ENCODE measurements at places on chromosomes 16 and 17.
A peak's percentile ranks its signal among the peaks of the same experiment; 100 is the strongest.

DNA sequence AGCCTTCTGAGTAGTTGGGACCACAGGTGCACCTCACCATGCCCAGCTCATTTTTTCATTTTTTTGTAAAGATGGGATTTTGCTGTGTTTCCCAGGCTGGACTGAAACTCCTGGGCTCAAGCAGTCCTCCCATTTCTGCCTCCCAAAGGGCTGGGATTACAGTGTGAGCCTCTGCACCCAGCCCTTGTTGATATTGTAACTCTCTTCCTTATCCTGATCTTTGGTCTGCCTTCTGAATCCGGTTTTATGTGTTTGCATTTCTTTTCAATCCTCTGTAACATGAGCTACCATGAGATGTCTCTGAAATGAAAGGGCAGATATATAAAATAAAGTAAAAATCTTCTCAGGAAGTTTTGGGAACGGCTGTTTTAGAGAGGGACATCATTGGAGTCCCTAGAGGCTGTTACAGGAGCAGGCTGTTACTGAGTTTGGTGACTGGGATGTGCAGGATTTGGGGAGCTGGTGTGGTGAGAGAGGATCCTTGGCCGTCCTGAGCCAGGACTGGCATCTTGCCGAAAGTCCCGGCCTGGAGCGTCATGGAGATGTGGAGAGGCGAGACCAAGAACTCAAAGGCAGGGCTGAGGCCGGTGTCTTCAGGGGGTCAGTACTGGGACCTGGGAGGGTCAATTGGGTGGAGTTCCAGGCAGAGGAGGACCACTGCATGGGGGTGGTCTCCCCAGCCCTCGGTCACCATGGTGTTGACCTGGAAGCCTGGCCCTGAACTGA, 39.4 kb downstream of the ATP2C2 start:
- DNase-seq = no peak

DNA sequence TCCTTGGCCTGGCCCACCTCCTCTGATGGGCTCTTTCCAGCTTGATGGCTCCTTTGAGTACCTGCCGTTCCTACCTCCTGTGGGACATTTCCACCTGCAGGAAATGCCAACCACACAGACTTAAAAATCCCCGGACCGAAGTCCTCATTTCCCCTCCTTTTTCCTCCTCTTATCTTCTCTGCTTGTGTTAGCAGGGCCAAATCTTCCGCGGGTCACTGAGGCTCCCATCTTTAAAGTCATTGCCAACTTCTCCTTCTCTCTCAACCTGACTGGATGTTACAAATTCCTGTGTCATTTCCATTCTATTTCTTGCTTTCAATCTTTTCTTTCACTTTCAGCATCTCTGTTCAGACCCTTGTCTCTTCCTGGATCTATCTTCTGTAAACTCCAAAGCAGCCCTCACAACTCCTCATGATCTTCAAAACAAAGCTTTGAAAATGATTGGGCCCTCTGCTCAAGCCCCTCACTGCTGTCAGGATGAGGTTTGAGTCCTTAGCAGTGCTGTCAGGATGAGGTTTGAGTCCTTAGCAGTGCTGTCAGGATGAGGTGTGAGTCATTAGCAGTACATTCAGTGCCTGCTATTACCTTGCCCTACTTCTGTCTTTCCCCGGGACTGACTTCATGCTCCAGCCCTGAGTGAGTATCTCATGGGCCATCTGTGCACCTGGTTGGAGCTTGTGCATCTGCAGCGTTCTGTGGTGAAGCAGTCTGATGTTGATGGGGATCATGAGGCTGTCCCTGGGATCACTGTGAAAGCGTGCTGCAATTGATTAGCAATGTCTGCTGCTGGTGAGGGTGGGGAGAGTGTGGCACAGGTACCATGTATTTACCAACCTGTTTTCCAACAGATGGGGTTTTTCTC, 100.1 kb downstream of the IRF8 start:
- DNase-seq = no peak

GRCh38 chr17:79142375-79142774, 67.8 kb downstream of the ENGASE start:
- DNase-seq = no peak

GRCh38 chr16:47213761-47214440, 70.2 kb upstream of the NETO2 start:
- no peak for DNase-seq

- DNase-seq = no peak
Observed at GRCh38 chr17:30323262-30323894, 10.5 kb downstream of the TMIGD1 start.

DNA sequence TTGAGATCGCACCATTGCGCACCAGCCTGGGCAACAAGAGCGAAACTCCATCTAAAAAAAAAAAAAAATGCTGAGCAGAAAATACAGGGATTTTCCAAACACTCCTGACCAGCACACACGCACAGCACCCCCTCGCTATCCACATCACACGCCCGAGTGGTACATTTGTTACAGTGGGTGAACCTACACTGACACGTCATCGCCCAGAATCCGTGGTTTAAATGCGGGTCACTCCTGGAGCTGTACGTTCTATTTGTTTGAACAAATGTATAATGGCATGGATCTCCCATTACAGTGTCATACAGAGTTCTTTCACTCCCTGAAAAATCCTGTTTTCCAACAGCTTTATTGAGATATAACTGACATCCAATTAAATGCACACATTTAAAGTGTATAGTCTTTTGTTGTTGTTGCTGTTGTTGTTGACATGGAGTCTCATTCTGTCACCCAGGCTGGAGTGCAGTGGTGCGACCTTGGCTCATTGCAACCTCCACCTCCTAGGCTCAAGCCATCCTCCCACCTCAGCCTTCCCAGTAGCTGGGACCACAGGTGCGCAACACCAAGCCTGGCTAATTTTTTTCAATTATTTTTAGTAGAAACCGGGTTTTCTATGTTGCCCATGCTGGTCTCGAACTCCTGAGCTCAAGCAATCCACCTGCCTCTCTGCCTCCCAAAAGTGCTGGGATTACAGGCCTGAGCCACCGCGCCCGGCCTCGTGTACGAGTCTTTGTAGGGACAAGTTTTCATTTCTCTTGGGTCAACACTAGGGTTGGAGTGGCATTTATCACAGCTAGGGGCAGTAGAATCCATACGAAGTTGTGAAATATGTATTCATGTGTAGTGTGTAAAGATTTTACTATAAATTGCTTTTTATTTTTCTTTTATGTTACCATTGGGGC, 4.4 kb upstream of the CARHSP1 start:
- DNase-seq = no peak

- DNase-seq = no peak
Observed at GRCh38 chr17:8741366-8741765, 3.3 kb downstream of the CCDC42 start.

GRCh38 chr16:69083306-69083941, 22.0 kb upstream of the HAS3 start:
- DNase-seq = no peak

GRCh38 chr17:35132099-35132498, 10.0 kb downstream of the NLE1 start:
- no peak for DNase-seq

GRCh38 chr17:79890706-79891105, 51.5 kb upstream of the CBX4 start:
- no peak for DNase-seq

DNA sequence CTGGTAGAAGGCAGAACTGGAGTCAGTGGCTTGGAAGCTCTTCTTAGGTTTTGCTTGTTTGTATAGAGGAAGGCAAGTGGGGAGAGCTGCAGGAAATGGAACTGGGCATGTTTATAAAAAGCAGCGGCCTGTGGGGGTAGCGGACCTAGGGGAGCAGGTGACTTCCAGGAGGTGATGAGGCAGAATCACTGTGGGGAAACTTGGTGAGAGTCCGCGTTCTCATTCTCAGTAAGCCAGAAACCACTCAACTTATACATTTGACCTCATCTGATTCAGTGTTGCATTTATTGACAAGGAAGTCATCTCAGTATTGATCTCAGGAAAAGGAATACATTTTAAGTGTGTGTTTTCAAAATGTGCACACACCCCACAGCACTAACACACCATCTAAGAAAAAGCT, 299.8 kb downstream of the CNTNAP4 start:
- DNase-seq = peak; percentile 30

DNA sequence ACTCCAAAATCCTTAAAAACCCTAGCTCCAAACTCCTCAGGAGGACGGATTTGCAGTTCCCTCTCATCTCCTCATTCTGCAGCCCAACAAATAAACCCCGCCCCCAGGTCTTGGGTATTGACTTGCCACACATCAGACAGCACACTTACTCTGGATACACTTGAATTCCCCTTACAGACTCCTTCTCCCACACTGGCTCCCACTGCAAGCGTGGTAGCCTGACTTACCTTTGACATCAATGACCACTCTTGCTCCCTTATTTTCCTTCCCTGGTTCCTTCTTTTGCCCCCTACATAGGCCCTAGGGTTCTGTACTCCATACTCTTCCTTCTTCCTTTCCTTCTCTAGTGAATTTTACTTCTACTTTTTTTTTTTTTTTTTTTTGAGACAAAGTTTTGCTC, 7.5 kb downstream of the RFFL start:
- no peak for DNase-seq

DNA sequence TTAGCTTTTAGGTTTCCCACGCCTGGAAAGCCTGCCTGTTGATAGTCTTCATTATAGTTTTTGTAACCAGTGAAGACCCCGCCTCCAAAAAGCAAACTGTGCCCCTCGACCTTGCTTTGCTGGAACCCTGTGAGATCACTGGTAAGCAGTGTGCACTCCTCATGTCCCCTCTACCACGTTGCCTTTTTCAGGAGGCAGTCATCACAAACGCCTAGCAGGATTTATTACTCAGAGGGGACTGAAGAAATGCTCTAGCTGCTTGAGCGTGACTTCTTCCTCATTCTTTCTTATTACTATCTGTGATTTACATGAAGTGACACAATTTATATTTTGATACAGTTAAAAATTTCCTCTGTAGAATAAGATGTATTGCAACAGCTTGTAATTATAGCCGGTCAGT, 6.5 kb upstream of the KRTAP3-1 start:
- DNase-seq = no peak

GRCh38 chr16:85650844-85651628, 37.7 kb downstream of the GINS2 start:
- no peak for DNase-seq

- DNase-seq = no peak
Observed at GRCh38 chr17:8420041-8420934, 15.4 kb upstream of the NDEL1 start.

DNA sequence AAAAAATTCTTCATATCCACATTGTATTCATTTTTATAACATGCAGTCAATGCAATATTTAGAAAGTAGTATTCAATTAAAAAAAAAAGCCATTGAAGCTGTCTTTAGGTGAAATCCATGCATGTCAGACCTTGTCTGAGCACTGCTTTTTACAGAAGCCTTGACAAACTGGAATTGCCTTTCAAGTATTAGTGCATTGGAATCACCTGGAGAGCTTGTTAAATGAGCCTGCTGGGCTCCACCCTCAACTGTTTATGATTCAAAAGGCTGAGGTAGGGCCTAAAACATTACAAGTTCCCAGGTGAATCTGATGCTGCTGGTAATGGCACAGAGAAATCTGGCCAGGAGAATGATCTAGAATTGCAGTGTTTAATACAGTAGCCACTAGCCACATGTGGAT, 85.8 kb downstream of the HIC1 start:
- no peak for DNase-seq

DNA sequence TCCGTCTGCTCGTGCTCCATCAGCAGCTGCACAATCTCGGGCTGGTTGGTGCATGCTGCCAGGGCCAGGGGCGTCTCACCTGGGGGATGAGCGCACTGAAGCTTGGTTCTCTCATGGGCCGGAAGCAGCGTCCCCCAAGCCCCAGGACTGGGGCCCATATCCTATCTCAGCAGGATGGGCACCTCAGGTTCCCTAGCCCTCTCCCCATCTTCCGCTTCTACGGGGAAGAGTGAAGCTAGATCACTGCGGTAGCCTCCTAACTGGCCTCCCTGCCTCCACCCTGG, 24.8 kb downstream of the TRPV3 start:
- no peak for DNase-seq

DNA sequence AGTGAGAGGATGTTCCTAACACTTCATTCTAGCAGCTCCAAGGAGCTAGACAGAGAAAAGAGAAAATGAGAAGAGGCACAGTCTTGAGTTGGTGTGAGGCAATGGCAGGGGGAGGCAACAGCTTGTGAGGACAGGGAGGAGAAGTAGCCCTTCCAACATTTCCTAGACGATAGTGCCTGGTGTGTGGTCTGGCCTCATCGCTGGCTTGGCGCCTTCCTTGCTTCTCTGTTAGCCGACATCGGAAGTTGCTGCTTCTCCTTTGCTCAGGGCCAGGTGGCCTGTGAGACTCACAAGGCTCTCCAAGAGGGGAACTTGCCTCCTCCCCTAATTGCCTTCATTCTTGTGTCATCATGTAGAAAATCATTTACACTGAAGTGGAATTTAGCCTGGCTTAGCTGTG, 208.7 kb downstream of the MAP2K4 start:
- DNase-seq = no peak

- no peak for DNase-seq
Observed at GRCh38 chr16:26594666-26595065, 472.1 kb upstream of the C16orf82 start.

GRCh38 chr16:11734653-11735043, 8.0 kb downstream of the TXNDC11 start:
- no peak for DNase-seq

GRCh38 chr16:10957771-10958482, 13.6 kb downstream of the CLEC16A start:
- DNase-seq = no peak

GRCh38 chr17:61307905-61308886, 91.4 kb upstream of the TBX2 start:
- no peak for DNase-seq

DNA sequence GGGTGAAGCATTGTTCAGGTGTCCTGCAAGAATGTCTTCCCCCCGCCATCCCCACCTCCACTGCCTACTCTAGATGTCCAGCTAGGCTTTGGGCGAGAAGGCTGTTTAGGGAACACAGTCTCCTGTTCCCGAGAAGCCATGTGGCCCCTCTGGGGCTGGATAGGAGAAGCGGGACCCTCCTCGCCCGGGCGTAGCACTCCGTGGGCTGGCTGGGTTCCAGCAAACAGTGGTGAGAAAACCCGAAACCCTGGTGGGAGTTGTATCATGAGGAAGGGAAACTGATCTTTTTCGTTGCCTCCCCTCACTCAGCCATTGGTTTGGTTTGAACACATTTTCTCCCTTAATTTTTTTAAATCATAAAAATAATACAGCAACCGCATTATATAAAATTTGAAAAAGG, 56.6 kb downstream of the IRF8 start:
- peak; percentile 59 for DNase-seq

- no peak for DNase-seq
Observed at GRCh38 chr17:8311131-8311790, 1.2 kb downstream of the ARHGEF15 start.

DNA sequence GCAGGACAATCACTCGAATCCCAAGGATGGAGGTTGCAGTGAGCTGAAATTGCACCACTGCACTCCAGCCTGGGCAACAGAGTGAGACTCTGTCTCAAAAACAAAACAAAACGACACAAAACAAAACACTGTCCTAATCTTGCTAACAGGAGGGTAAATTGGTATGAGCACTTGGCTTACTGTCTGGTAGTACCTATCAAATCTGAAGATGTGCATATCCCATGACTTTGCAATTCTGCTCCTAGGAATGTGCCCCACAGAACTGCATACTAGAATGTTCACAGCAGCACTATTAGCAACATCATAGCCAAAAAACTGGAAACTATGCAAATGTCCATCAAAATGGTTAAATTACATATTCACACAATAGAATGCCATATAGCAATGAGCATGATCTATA, 15.7 kb downstream of the MTSS2 start:
- DNase-seq = no peak

Measured in GM12891 (cell line).